Activated CD4-positive, CD25-positive, alpha-beta regulatory T cell treated with anti-CD3 and anti-CD28 coated beads, Interleukin-2, amount 50 U/mL, for 16 hours (primary cell): ENCODE measurements at places on chromosomes 2 and 18.

- DNase-seq = no peak
Observed at GRCh38 chr18:35661483-35662146, 80.1 kb downstream of the GALNT1 start.

DNA sequence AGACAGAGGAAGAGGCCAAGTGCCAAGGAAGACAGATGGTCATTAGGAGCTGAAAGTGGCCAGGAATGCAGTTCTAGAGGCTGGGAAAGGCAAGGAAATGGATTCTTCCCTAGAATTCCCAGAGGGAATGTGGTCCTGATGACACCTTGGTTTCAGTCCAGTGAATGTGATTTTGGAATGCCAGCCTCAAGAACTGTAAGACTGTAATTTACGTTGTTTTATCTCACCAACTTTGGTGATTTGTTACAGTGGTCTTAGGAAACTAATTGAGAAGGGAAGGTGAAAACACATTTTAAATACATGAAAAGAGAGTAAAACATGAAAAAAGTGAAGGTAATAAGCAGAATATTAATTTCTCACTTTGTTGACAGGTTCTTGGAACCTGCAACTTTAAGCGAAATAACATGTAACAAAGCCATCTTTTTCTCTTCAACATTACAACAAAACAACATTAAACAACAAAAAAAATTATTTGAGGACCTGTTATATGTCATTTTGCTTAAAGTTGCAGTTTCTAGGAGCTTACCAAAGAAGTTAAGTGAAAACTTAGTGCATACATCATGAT lies 370.2 kb downstream of the METTL4 start:
- no peak for DNase-seq

DNA sequence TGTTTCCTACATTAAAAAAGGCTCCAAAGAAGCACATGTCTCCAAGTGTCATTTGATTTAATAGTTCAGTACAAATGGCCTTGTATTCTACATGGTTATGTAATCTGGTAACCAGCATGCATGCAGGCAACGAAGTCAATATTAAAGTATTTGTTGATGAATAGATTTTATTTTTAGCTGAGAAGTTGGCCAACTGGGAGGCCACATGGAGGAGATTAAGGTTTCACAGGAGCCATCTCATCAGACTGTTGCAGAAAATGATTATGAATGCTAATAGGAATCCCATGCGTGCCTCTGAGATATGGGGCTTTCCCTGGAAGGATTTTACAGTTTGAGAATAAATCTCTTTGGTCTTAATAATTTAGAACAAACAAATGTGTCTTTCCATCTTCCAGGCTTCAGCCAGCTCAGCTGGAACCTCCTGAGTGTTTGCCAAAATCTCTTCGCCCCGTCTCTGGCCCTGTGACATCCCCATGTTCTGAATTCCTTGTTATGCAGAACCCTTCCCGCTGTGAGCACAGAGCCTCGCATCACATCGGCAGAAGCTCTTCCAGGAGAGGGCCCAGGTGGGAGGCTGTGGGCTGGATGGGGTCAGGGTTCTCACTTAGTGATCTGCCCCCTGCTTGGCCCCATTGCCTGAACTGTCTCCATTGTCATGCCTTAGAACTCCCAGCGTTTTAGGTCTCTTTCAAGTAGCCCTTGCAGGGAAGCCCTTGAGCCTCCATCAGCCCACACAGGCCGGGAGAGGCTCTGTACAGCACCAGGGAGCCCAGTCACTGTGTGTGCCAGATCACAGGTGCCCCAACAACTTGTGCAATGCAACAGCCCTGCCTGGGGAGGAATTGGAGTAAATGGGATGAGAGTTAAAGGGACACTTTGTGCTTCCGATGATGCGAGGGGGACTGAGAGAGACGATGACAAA lies 190.5 kb upstream of the TWIST2 start:
- DNase-seq = no peak

DNA sequence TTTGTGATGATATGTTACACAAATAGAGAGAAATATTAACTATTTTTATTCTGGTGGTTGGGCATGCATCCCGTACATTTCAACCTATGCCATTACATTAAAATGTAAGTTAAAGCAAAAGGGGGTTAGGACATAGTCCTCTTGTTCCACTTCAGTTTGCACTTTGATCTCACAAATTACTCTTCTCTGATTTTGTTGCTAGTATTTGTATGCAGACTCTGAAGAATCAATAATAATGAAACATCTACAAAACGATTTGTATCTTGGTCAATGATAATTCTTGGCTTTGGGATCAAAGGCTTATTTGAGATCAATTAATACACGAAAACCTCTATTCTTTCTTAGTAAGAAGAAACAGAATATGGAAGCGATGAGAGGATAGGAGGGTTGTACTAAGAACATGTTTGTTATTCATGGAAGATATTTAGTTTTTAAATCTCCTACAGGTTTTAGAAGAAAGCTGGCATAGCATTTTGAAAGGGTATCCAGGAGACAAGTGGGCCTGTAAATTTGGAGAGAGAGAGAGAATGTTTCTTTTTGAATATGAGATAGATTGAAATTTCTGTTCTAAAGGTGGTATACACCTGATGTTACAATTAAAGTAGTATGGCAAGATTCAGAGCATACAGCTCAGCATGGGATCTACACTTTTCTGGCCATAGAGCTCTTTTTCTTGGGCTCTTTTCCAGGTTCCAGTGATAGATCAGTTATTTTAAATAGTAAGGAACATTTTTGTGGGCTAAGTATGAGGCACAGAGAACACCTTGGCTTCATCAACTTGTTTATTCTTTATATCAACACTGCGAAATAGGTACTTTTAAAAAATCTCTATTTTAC lies 347.9 kb downstream of the PTPRM start:
- no peak for DNase-seq

GRCh38 chr2:66001538-66001937 lies 433.4 kb upstream of the MEIS1 start:
- DNase-seq = no peak

DNA sequence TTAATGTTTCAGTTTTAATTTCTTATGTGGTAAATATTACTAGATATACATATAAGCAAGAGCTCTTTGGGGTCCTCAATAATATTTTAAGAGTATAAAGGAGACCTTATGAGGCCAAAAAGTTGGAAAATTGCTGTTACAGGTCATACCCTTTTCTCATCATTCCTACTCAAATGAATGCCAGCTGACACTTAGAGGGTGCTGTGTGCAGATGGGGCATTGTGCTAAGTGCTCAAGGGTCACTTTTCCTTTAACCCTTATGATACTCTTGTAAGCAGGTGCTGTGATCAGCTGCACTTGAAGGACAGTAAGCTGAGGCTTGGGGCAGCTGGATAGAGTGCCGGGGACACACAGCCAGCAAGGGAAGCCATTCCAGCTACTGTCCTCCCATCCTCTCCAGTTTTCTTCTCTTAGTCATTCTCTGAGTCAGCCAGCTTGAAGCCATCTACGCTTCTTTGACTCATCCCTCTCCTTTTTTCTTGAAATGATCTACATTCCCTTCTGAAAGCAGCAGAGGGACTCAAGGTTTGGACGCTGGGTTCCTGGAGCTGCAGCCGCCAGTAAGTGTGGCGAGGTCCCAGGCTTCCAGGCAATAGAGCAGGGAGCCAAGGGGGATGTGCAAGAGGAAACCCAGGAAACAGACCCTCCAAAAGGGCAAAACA lies 42.0 kb upstream of the CREB1 start:
- no peak for DNase-seq

DNA sequence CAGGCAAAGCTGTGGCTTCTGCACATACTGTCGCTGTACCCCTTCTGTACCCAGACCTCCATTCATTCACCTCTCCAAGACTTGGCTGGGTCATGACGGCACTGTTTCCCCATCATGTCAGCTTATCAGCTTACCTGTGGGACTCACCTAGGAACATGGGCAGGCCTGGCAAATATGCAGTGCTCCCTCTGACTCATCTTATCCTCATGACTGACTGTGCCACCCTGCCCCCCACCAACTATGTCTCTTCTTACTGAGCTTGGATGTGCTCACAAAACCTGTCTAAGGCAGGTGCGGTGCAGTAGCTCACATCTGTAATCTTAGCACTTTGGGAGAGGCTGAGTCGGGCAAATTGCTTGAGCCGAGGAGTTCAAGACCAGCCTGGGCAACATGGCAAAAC lies 152.4 kb downstream of the MGAT5 start:
- DNase-seq = no peak
